Posterior vena cava (tissue), 2 donors: ENCODE measurements at places on chromosomes 5 and 9.

DNA sequence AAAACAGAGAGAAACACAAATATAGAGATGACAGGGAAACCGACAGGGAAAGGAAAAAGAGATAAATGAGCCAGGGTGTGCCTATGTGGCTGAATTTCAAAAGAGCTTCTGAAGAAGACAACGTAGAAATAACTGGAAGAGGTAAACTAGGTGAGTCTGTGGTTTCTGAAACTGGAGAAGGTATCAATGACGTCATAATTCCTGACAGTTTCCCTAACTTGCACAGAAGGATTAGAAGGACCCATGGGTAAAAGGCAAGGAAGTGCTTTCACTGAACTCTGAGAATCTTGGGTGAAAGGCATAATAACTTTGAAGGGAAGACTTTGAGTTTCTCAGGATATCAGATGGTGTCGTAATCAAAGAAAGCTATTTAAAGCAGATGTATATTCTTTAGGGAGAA lies 790.8 kb upstream of the NUDT12 start:
- no peak for DNase-seq

DNA sequence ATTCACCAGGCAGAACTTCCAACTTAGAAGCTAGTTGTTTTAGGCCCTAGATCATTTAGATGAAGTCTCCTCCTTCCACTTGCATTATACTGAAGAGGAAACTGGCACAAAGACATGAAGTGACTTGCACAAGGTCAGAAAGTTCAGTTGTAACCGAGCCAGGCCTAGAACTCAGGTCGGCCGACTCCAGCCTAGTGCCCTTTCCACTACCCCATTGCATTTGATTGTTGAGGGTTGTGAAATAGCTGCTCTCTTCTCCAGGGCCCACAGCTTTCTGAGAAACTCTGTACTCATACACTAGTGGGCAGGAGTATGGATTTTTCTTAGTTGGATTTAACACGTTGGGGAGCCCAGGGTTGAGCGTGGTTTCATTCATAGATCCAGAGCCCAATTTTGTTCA lies 5.6 kb downstream of the ZNF462 start:
- no peak for DNase-seq

- no peak for DNase-seq
Measured at GRCh38 chr5:95668728-95669127, 14.1 kb downstream of the SPATA9 start.

DNA sequence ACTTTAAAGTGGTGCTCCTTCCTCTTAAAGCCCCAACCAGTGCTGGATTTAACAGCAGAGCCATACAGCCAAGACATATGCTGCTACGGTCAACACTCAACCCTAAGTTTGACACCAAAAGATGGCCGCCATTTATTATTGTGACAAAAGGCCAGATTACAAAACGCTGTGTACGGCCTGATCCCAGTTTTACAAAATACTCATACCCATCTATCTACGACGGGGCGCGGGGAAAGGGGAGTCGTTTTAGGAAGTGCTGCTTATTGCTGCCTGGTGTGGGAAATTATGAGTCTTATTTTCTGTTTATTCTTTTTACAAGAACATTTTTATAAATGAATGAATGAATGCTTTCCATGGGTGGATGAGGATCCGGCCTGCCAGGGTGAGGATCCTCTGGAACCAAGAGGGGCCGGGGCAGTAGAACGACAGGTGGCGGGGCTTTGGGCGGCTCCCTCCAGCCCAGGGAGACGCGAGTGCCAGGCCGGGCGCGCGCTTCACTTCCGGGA lies 457 bp upstream of the IDNK start:
- DNase-seq: peak; percentile 92

DNA sequence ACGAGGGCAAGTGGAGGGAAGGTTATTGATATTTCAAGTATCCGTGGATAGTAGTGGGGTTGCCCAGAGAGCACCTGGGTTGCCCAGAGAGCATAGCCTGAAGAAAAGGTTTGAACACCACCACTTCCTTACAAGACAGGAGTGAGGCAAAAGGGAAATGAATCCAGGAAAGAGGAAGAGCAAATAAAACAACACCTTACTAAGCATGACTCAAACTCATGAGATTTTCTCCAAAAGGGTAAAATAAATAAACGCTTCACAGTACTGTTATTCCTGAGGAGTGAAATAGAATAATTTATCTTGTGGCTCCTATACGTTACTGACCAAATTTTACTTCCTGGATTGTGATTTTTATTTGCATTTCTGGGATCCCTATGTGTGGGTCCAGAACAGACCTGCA lies 65.2 kb upstream of the PTPRD start:
- no peak for DNase-seq

- DNase-seq: no peak
Measured at GRCh38 chr5:153157156-153157555, 333.3 kb upstream of the GRIA1 start.

GRCh38 chr5:67880511-67880805 lies 335.1 kb upstream of the PIK3R1 start:
- DNase-seq: no peak

- DNase-seq: peak; percentile 52
Measured at GRCh38 chr5:134088994-134089560, 25.4 kb upstream of the TCF7 start.

GRCh38 chr5:45694255-45694814 lies 1.8 kb downstream of the HCN1 start:
- no peak for DNase-seq

DNA sequence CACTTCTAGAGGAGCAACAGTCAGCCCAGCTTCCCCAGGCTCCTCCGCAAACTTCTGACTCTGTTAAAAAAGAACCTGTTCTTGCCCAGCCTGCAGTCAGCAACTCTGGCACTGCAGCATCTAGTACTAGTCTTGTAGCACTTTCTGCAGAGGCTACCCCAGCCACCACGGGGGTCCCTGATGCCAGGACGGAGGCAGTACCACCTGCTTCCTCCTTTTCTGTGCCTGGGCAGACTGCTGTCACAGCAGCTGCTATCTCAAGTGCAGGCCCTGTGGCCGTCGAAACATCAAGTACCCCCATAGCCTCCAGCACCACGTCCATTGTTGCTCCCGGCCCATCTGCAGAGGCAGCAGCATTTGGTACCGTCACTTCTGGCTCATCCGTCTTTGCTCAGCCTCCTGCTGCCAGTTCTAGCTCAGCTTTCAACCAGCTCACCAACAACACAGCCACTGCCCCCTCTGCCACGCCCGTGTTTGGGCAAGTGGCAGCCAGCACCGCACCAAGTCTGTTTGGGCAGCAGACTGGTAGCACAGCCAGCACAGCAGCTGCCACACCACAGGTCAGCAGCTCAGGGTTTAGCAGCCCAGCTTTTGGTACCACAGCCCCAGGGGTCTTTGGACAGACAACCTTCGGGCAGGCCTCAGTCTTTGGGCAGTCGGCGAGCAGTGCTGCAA lies 72.8 kb downstream of the NUP214 start:
- DNase-seq: no peak

- DNase-seq: no peak
Measured at GRCh38 chr5:10328323-10328722, 20.6 kb upstream of the CMBL start.

- DNase-seq: no peak
Measured at GRCh38 chr5:137938751-137939143, 49.5 kb downstream of the PKD2L2 start.

GRCh38 chr5:181188700-181189362 lies 16.2 kb downstream of the TRIM7 start:
- peak; percentile 85 for DNase-seq

DNA sequence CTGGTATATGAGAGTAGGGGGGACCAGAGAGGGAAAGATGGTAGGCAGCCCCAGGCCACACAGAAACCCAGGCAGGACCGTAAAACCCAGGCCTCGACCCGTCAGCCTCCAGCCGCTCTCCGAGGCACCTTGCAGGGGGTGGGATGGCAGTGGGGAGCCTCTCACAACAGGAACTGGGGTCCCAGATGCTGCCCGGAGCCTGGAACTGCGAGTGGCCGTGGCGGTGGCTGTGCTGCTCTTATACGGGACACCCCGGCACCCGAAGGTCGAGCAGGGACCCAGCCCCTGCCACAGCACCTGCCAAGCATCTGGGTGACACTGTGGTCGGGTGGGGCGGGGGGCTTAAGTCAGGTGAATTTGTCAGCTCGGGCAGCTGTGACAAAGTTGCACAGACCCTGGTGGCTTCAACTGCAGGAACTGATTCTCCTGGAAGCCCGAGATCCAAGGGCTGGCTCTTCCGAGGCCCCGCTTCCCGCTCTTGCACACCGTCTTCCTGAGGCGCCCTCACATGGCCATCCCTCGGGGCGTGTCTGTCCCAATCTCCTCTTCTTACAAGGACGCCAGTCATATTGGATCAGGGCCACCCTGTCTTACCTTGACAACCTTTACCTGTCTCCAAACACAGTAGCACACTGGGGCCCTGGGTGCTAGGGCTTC lies 47.6 kb upstream of the EGFL7 start:
- no peak for DNase-seq

- no peak for DNase-seq
Measured at GRCh38 chr9:370086-370485, 155.4 kb downstream of the DOCK8 start.
